ENCODE measurements at places on chromosomes 7 and 10. TPM values are rescaled to one million over a fixed set of nuclear protein-coding genes. Genes with fewer than 3 reads are reported as not detected.

DNA sequence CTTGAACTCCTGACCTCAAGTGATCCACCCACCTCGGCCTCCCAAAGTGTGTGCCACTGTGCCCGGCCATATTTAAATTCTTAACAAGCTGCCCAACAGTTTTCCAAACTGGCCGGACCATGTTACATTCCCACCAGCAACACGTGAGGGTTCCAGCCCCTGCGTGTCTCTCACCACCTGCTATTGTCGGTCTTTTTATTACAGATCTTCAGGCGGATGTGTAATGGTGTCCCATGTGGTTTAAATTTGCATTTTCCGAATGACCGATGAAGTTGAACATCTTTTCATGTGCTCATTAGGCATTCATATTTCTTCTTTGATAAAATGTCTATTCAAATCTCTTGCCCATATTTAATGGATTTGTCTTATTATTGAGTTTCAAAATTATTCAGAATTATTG lies 11.5 kb downstream of the ELFN1 start:
- peaks cover 7% of the 10 kb centered on the region for H3K4me1 ChIP-seq
- peaks cover 5% of the 10 kb centered on the region for H3K36me3 ChIP-seq
- DNase-seq: no peak
- H3K4me3 ChIP-seq: no peak overlapping the region

DNA sequence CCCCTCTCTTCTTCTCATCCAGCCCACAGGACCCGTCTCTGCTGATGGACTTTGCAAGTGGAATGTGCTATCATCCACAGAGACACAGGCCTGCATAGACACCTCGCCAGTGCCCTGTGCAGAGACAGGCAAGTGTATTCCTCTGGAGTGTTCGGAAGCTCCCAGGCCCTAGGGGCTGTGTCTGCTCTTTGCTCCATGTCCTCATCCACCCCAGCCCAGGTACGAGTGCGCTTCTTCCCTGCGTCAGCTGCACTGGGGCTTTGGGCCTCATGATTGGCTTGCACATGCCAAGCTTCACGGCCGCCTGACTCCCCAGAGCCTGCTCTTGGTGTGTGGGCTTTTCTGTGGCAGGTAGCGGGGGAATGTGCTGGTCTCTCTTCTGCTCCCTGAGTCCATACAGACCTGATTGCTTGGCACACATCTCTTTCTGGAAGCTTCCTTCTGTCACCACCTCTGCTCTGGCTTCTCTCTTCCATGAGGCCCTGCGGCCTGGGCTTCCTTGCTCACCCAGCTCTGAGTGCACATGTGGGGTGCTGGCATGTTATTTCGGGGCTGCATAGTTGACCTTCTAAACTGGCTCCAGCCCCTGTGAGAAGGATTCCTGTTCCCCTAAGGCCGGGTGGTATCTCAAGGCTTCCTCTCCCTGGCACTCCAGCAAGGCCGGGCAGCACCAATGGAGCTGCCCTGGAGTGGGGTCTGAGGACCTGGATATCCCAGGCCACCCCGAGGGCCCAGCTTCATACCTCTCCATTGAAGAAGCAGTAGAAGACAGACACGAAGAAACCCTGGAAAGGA lies 27.8 kb downstream of the CRHR2 start:
- no peak for DNase-seq
- no peaks in the 10 kb centered on the region for H3K4me1 ChIP-seq
- H3K27ac ChIP-seq: no peak overlapping the region
- no peaks in the 10 kb centered on the region for H3K36me3 ChIP-seq
- no peak overlapping the region for H3K4me3 ChIP-seq

- H3K4me1 ChIP-seq: peaks cover 6% of the 10 kb centered on the region
- DNase-seq: no peak
- H3K4me3 ChIP-seq: peak overlapping the region; percentile 66
- H3K36me3 ChIP-seq: no peaks in the 10 kb centered on the region
- H3K27ac ChIP-seq: no peak overlapping the region
- no peaks in the 10 kb centered on the region for H3K27me3 ChIP-seq
These were observed 100.7 kb upstream of the WAC start for GRCh38 chr10:28432210-28432676.

DNA sequence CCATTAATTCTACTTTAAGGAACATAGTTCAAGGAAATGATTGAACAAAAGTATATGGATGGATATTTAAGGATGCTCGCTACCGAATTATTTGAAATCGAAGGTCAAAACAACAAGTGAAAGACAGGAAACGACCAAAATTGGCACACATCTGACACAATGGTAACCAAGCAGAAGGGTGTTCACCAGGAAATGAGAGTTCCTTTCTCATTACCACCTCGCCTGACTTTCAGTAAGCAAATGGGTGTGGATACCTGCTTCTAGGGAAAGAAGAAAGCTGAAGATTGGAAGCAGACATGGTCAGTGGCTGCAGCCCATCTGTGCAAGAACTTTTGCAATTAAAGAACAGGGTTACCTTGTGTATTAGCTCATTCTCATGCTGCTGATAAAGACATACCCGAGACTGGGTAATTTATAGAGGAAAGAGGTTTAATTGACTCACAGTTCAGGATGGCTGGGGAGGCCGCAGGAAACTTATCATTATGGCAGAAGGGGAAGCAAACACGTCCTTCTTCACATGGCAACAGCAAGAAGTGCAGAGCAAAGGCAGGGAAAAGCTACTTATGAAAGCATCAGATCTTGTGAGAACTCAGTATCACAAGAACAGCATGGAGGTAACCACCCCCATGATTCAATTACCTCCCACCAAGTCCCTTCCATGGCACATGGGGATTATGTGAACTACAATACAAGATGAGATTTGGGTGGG lies 6.2 kb upstream of the TMEM273 start:
- no peaks in the 10 kb centered on the region for H3K36me3 ChIP-seq
- H3K27ac ChIP-seq: peak overlapping the region; percentile 76
- DNase-seq: no peak
- peak overlapping the region; percentile 16 for H3K4me3 ChIP-seq
- peaks cover 39% of the 10 kb centered on the region for H3K4me1 ChIP-seq

- H3K4me3 ChIP-seq: no peak overlapping the region
- no peaks in the 10 kb centered on the region for H3K27me3 ChIP-seq
- peaks cover 55% of the 10 kb centered on the region for H3K36me3 ChIP-seq
- H3K27ac ChIP-seq: no peak overlapping the region
These were observed 15.8 kb downstream of the IL15RA start for GRCh38 chr10:5961405-5962100.

- peak; percentile 34 for DNase-seq
- H3K36me3 ChIP-seq: no peaks in the 10 kb centered on the region
- H3K4me3 ChIP-seq: no peak overlapping the region
- H3K4me1 ChIP-seq: no peaks in the 10 kb centered on the region
These were observed 31.7 kb downstream of the TECTB start for GRCh38 chr10:112314822-112315474.

- H3K4me3 ChIP-seq: no peak overlapping the region
- H3K27ac ChIP-seq: no peak overlapping the region
- peaks cover 4% of the 10 kb centered on the region for H3K4me1 ChIP-seq
- no peaks in the 10 kb centered on the region for H3K36me3 ChIP-seq
- peaks cover 41% of the 10 kb centered on the region for H3K27me3 ChIP-seq
- no peak for DNase-seq
These were observed 4.2 kb upstream of the PRAP1 start for GRCh38 chr10:133342942-133343341.

- H3K27ac ChIP-seq: no peak overlapping the region
- no peak overlapping the region for H3K4me3 ChIP-seq
- H3K36me3 ChIP-seq: no peaks in the 10 kb centered on the region
- H3K4me1 ChIP-seq: peaks cover 14% of the 10 kb centered on the region
- no peak for DNase-seq
- H3K27me3 ChIP-seq: peaks cover 14% of the 10 kb centered on the region
These were observed 98.1 kb upstream of the LRRC4 start for GRCh38 chr7:128129224-128129864.

DNA sequence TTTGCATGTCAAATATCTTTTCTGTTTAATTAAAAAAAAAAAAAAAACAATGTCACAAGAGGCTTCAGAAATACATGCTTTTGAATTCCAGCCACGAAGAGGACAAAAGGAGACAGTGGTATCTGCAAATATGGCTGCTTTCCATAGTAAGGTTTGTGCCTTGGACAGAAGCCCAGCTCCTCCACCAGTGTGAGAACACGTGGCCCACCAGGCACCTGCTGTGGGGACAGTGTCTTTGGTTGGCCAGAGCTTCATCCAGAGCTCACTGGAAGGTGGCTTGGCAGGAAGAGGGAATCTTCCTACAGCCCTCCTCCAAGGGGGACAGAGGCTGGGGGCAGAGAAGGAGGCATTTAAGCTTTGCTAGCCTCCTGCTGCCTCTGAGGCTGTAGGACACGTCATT lies 144.6 kb downstream of the GLCCI1 start:
- no peaks in the 10 kb centered on the region for H3K36me3 ChIP-seq
- no peak overlapping the region for H3K4me3 ChIP-seq
- no peaks in the 10 kb centered on the region for H3K27me3 ChIP-seq

Gene CPA5
- total RNA-seq: not detected

DNA sequence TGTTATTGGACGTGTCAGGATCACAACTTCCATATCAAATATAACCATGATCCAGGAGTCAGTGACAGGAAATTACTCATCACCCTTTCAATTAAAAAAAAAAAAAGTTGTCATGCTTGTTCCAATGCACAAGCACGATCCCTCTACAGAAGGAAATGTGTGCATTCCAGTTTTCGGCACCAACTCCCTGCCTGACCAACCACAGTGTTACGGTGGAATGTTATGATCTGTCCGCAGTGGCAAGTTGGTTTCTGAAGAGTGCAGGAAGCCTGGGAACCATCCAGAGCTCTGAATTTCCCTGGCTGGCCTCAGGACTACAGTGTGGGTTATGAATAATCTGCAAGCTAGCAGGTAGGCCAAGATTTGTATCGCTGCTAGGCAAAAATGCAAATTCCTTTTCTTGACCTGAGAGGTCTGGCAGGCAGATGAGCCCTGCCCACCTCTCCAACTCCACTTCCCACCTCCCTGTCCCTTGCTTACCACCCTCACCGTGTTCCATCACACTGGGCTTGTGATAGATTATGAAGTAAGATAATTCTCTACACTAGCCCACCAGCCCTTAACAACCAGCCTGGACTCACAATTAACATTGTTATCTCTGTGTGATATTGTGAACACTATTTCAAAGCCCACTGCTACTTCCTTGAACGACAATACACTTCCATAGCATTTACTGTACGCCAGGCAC lies 20.4 kb downstream of the FRMPD2 start:
- H3K36me3 ChIP-seq: no peaks in the 10 kb centered on the region
- H3K4me1 ChIP-seq: no peaks in the 10 kb centered on the region
- peaks cover 21% of the 10 kb centered on the region for H3K27me3 ChIP-seq
- H3K27ac ChIP-seq: no peak overlapping the region
- DNase-seq: no peak
- no peak overlapping the region for H3K4me3 ChIP-seq

Gene PAPOLB
- total RNA-seq: 0.07 TPM

Gene PSPH
- total RNA-seq: 9.0 TPM

Gene LRRC17
- 0.34 TPM for total RNA-seq

DNA sequence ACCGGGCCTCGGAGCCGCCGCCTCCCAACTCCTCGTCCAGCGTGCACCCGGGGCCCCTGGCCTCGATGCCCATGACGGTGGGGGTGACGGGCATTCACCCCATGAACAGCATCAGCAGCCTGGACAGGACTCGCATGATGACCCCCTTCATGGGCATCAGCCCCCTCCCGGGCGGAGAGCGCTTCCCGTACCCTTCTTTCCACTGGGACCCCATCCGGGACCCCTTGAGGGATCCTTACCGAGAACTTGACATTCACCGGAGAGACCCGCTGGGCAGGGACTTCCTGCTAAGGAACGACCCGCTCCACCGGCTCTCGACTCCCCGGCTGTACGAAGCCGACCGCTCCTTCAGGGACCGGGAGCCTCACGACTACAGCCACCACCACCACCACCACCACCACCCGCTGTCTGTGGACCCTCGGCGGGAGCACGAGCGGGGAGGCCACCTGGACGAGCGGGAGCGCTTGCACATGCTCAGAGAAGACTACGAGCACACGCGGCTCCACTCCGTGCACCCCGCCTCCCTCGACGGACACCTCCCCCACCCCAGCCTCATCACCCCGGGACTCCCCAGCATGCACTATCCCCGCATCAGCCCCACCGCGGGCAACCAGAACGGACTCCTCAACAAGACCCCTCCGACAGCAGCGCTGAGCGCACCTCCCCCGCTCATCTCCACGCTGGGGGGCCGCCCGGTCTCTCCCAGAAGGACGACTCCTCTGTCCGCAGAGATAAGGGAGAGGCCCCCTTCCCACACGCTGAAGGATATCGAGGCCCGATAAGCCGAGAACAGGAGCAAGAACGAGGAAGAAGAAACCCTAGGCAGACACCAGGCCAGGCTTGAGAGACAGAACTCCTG lies 341.5 kb upstream of the GALNT17 start:
- no peaks in the 10 kb centered on the region for H3K27me3 ChIP-seq
- no peaks in the 10 kb centered on the region for H3K4me1 ChIP-seq
- no peak overlapping the region for H3K4me3 ChIP-seq
- no peak for DNase-seq

Gene C10orf67
- total RNA-seq: not detected

All from activated B cell treated with CpG ODN at 0.5 μM for 24 hours (primary cell).